ENCODE measurements at places on chromosomes 3 and 15. TPM values are rescaled to one million over a fixed set of nuclear protein-coding genes. Genes with fewer than 3 reads are reported as not detected.
A peak's percentile ranks its signal among the peaks of the same experiment; 100 is the strongest.

DNA sequence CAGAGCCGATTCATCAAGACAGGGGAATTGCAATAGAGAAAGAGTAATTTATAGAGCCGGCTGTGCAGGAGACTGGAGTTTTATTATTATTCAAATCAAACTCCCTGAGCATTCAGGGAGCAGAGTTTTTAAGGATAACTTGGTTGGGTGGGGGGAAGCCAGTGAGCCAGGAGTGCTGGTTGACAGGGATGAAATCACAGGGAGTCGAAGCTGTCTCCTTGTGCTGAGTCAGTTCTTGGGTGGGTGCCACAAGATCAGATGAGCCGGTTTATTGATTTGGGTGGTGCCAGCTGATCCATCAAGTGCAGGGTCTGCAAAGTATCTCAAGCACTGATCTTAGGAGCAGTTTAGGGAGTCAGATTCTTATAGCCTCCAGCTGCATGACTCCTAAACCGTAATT, 95.4 kb upstream of the CCDC80 start:
- H3K27me3 ChIP-seq, result no peaks in the 10 kb centered on the region
- no peaks in the 10 kb centered on the region for H3K4me1 ChIP-seq
- DNase-seq, result no peak
- no peak overlapping the region for H3K27ac ChIP-seq

DNA sequence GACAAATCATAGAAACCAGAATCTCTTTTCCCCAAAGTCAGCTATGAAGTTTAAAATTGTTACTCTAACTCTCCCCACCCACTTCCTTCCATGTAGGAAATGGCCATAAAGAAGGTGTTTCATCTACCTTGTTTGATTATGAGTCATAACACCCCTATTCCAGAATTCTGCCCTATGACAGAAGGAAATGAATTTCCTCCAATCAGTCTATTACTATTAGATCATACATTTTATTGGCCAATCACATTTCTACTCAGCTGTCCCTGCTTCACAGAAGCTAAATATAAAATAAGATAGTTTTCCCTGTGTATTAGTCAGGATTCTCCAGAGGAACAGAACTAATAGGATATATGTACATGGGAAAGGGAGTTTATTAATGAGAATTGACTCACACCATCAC, 102.1 kb downstream of the TGFBR2 start:
- no peaks in the 10 kb centered on the region for H3K36me3 ChIP-seq
- no peak overlapping the region for H3K27ac ChIP-seq
- no peaks in the 10 kb centered on the region for H3K27me3 ChIP-seq
- no peak for DNase-seq

GRCh38 chr3:145286937-145287336, 874.0 kb downstream of the PLOD2 start:
- no peaks in the 10 kb centered on the region for H3K4me1 ChIP-seq
- no peak for DNase-seq
- H3K27me3 ChIP-seq, result no peaks in the 10 kb centered on the region
- no peak overlapping the region for H3K4me3 ChIP-seq

- peak overlapping the region; percentile 75 for H3K4me3 ChIP-seq
- peak overlapping the region; percentile 91 for H3K27ac ChIP-seq
- no peaks in the 10 kb centered on the region for H3K36me3 ChIP-seq
- H3K4me1 ChIP-seq, result peaks cover 3% of the 10 kb centered on the region
- no peak for DNase-seq
These were observed 715 bp upstream of the SCAPER start for GRCh38 chr15:76905855-76906254.

DNA sequence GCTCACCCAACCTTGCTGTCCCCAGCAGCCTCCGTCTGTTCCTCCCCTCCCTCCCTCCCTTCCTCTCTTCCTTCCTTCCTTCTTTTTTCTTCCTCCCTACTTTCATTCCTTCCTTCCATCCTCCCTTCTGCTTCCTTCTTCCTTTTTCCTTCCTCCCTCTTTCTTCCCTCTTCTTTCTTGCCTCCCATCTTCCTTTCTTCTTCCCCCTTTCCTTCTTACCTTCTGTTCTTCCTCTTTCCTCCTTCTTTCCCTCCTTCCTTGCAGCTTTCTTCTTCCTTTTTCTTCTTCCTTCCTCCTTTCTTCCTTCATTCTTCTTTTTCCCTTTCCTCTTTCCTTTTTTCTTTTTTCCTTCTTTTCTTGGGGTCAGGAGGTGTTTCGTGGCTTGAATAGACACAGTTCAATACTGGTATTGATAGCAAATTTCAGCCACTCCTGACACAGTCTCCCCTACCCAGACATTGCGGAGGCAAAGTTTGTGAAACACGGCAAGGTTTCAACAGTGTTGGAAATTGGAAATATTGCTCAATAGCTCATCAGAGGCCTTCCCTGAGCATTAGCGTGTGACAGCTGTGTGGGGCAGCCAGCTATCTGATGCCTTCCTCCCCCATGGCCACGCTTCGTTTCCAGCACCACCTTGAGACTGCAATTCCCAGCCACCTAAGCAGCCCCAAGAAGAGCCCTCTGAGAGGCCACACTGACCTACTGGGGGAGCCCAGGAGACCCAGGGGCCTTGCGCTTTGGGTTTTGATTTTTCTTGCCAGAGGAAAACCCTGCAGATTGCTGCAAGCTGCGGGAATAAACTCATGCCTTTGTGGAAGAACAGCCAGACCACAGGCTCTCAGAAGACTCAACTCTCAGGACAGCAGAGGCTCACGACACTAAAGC, 82.2 kb downstream of the KLF15 start:
- peaks cover 2% of the 10 kb centered on the region for H3K4me1 ChIP-seq
- H3K27me3 ChIP-seq, result no peaks in the 10 kb centered on the region
- no peak overlapping the region for H3K27ac ChIP-seq

GRCh38 chr3:113832477-113833164, 6.0 kb upstream of the GRAMD1C start:
- no peak overlapping the region for H3K4me3 ChIP-seq
- DNase-seq, result no peak
- no peaks in the 10 kb centered on the region for H3K27me3 ChIP-seq

GRCh38 chr3:177441813-177442646, 244.7 kb upstream of the TBL1XR1 start:
- no peaks in the 10 kb centered on the region for H3K36me3 ChIP-seq
- H3K27ac ChIP-seq, result no peak overlapping the region
- DNase-seq, result no peak
- H3K4me3 ChIP-seq, result no peak overlapping the region
- peaks cover 5% of the 10 kb centered on the region for H3K4me1 ChIP-seq

- no peak overlapping the region for H3K4me3 ChIP-seq
- DNase-seq, result peak; percentile 22
- H3K36me3 ChIP-seq, result no peaks in the 10 kb centered on the region
These were observed 28.3 kb downstream of the RSL24D1 start for GRCh38 chr15:55168350-55168974.

DNA sequence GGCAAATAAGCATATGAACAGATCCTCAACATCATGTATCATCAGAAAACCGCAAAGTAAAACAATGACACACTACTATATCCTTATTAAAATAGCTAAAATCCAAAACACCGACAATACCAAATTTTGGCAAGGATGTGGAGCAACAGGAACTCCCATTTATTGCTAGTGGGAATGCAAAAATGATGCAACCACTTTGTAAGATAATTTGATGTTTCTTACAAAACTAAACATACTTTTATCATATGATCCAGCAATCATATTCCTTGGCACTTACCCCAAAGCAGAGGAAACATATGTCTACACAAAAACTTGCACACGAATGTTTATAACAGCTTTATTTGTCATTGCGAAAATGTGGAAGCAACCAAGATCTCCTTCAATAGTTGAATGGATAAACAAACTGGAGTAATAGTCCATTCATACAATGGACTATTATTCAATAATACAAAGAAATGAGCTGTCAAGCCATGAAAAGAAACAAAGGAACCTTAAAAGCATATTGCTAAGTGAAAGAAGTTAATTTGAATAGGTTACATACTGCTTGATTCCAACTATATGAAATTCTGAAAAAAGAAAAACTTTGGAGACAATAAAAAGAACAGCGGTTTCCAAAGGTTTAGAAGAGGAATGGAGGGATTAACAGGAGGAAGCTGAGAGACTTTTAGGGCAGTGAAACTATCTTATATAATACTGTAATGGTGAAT, 172.0 kb downstream of the VPS13C start:
- H3K36me3 ChIP-seq, result no peaks in the 10 kb centered on the region
- no peak overlapping the region for H3K4me3 ChIP-seq
- no peak for DNase-seq
- H3K27me3 ChIP-seq, result no peaks in the 10 kb centered on the region
- no peak overlapping the region for H3K27ac ChIP-seq

GRCh38 chr3:35422836-35423601, 216.3 kb upstream of the ARPP21 start:
- H3K4me3 ChIP-seq, result no peak overlapping the region
- H3K27me3 ChIP-seq, result peaks cover 2% of the 10 kb centered on the region
- no peaks in the 10 kb centered on the region for H3K36me3 ChIP-seq
- no peaks in the 10 kb centered on the region for H3K4me1 ChIP-seq

- H3K27me3 ChIP-seq, result no peaks in the 10 kb centered on the region
- no peaks in the 10 kb centered on the region for H3K36me3 ChIP-seq
- H3K4me3 ChIP-seq, result no peak within 1 kb of the TSS
- peaks cover 8% of the 10 kb centered on the region for H3K4me1 ChIP-seq
These were observed at the start of gene CD96 for GRCh38 chr3:111541911-111542483. TSS of gene CD96 (plus strand) at chr3:111542197. CDS start at chr3:111542249, 52 bp downstream.

DNA sequence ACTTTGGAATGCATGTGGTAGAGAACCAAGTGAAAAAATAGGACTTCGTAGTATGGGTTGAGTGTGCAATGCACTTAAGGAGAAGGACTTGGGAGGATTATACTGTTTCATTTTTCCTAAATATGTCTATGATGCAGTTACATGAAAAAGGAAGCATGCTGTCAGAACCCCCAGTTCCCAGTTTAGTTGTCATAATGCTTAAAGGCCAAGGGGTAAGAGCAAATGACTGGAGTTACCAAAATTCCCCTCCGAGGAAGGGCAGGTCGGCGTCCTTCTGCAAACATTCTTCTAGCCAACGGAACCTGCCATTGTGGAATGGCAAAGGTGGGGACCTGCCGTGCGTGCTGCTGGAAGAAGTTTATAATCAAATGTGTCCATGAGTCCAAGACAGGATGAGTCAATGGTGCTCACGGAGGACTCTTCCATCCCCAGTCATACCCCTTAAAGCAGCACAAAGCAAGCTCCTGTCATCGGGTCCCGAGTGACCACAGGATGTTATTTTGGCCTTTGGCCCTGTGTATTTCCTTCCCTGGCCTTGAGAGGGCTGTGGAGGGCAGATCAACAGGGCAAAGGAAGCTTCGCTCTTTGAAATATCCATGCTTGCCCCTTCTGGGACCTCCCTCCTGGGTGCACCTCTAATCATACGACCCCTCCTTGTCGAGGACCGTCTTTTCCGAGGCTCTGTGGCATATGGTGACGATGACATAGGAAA, 93.2 kb downstream of the SLCO3A1 start:
- H3K4me3 ChIP-seq, result no peak overlapping the region
- H3K27me3 ChIP-seq, result no peaks in the 10 kb centered on the region
- DNase-seq, result no peak
- H3K4me1 ChIP-seq, result peaks cover 25% of the 10 kb centered on the region
- no peak overlapping the region for H3K27ac ChIP-seq

- peaks cover 3% of the 10 kb centered on the region for H3K4me1 ChIP-seq
- no peaks in the 10 kb centered on the region for H3K27me3 ChIP-seq
- no peak overlapping the region for H3K27ac ChIP-seq
- no peak overlapping the region for H3K4me3 ChIP-seq
- DNase-seq, result no peak
These were observed 31.9 kb upstream of the ATP13A3 start for GRCh38 chr3:194518652-194519051.

DNA sequence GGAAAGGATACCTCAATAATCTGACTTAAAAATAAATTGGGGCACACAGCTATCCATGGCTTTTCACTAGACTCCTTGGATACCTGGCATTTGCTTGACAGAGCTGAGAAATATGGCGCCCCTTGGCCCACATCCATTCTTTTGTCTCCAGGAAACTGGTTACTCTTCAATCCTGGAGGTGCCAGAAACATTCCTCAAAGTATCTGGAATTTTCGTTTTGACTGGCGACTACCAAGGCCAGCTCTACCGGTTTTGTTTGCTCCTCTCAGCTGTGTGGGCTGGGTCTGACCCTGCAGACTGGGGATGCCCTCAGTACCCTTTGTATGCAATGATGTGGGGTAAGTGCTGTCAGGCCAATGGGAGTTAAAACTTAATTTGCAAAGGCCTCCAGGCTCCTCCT, 27.0 kb downstream of the KATNBL1 start:
- no peaks in the 10 kb centered on the region for H3K36me3 ChIP-seq
- H3K27me3 ChIP-seq, result no peaks in the 10 kb centered on the region

- no peaks in the 10 kb centered on the region for H3K27me3 ChIP-seq
- no peak for DNase-seq
- no peak overlapping the region for H3K4me3 ChIP-seq
- no peaks in the 10 kb centered on the region for H3K36me3 ChIP-seq
- H3K4me1 ChIP-seq, result no peaks in the 10 kb centered on the region
These were observed 24.5 kb upstream of the GMNC start for GRCh38 chr3:190886945-190887344.

- DNase-seq, result no peak
- H3K4me1 ChIP-seq, result no peaks in the 10 kb centered on the region
- H3K4me3 ChIP-seq, result no peak overlapping the region
- H3K36me3 ChIP-seq, result no peaks in the 10 kb centered on the region
- no peak overlapping the region for H3K27ac ChIP-seq
- H3K27me3 ChIP-seq, result no peaks in the 10 kb centered on the region
These were observed 28.4 kb downstream of the ANKRD28 start for GRCh38 chr3:15769256-15769915.

- H3K4me3 ChIP-seq, result no peak overlapping the region
- no peaks in the 10 kb centered on the region for H3K4me1 ChIP-seq
- H3K36me3 ChIP-seq, result no peaks in the 10 kb centered on the region
- H3K27me3 ChIP-seq, result no peaks in the 10 kb centered on the region
These were observed 513.0 kb downstream of the NTRK3 start for GRCh38 chr15:87743562-87743961.

DNA sequence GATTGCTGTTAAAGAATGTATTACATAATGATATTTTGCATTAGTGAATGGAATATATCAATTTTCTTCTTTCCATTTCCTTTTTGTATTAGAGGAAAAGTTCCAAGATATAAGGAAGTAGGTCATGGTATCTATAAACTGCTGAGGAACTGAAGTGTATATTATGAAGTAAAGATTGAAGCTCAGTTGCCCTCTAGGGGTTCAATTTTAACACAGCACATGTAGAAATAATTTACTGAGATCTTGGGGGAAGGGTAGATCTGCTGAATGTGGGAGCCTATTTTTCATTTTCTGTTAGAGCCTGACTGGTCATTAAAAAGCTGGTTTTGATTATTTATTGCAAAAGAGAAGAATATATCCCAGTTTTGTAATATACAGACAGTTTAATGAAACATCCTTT, 45.2 kb downstream of the CMC1 start:
- no peaks in the 10 kb centered on the region for H3K27me3 ChIP-seq
- no peak for DNase-seq
- H3K27ac ChIP-seq, result no peak overlapping the region
- H3K4me3 ChIP-seq, result no peak overlapping the region
- H3K4me1 ChIP-seq, result no peaks in the 10 kb centered on the region
- no peaks in the 10 kb centered on the region for H3K36me3 ChIP-seq

The GRAMD1C gene
- 1.9 TPM for polyA plus RNA-seq

The BFSP2 gene
- polyA plus RNA-seq, result not detected

The UBA3 gene
- 34.7 TPM for polyA plus RNA-seq

The CCR1 gene
- 2.1 TPM for polyA plus RNA-seq

The POPDC2 gene
- polyA plus RNA-seq, result 4.6 TPM

The CRYGS gene
- polyA plus RNA-seq, result 1.6 TPM

The PLA2G4E gene
- polyA plus RNA-seq, result 0.02 TPM

The MST1 gene
- polyA plus RNA-seq, result 3.5 TPM

The GUCA1C gene
- polyA plus RNA-seq, result 0.38 TPM

The SLC24A5 gene
- not detected for polyA plus RNA-seq

The PLA2G4B gene
- polyA plus RNA-seq, result 8.6 TPM

The CEP70 gene
- 12.4 TPM for polyA plus RNA-seq

The PYGO1 gene
- 8.6 TPM for polyA plus RNA-seq

The SNTN gene
- 0.17 TPM for polyA plus RNA-seq

The NR1I2 gene
- polyA plus RNA-seq, result 0.37 TPM

Data from ovary (tissue), 10 donors.